ENCODE measurements at places on chromosomes 2 and 18.

DNA sequence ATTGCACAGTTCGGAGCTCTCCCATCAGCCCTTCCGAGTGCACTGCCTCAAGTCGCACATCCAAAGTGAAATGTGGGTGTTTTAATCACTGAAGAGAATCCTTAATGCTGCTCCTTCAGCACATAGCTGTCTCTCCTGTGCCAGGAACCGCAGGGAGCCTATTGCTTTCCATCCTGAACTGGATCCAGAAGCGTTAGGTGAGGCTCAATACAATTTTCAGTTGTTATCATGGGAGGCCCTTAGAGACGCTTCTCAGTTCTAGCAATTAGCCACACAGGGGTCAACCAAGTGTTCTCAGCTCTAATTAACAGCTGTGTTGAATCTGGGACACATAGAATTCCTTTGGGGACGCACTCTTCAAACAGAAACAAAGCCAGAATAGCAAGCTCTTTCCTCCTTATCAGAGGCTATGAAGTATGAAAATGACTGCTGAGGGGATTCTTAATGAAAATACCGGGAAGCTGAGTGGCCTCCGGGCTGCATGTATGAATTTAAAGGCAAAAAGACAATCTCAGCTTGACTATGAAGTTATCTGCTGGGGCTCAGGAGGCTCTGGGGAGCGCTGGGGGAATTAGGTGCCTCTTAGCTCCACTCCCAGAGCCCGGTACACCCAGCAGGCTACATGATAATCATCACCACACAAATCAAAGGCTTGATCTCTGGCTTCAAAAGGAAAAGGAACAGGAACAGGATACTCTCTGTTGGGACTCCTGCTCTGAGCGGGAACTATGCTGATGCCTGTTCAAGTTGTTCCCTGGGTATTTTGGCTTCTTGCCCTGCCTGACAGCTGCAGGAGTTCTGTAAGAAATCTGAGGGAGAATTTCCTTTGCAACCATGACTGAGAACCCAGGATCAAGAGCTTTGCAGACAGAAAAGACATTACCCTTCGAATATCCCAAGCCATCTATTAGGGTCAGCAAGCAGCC is 55.4 kb upstream of the NCOA1 start:
- DNase-seq = peak; percentile 75

GRCh38 chr18:29250259-29250658 is 1073.3 kb upstream of the CDH2 start:
- DNase-seq = no peak

- peak; percentile 51 for DNase-seq
Measured at GRCh38 chr18:58223717-58224424, 179.8 kb downstream of the NEDD4L start.

GRCh38 chr2:239882331-239882732 is 142.8 kb downstream of the NDUFA10 start:
- DNase-seq = peak; percentile 70

DNA sequence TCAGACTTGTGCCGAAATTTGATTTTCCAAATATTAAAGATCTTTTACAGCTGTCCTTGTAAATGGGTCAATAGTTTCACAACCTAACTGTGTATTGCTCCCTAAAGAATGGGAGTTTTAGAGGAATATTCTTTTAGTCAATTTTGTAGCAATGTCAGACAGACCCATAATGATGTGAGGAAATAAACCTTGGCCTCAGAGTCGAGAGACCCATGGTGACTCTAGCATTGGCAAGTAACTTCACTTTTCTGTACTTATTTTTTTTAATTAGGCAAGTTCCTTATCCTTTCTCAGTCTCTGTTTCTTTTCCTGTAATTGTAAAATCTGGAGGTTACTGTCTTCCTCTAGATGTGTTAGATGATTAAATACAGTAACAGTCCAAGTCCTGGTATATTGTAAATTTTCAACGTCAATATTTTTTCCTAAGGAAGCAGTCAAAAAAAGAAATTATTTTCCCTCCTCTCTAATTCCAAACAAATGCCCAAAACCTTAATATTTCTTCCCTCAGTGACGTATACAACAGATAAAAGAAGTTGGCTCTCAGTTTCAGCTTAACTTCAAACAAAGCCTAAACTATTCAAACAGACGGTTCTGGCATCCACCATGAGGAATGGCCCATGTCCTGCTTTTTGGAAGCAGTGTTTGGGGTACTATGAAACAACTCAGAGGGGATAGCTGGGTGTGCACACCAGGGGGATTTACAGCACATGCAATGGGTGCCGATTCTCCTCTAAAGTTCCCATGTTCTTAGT is 466.7 kb downstream of the TNS1 start:
- no peak for DNase-seq

DNA sequence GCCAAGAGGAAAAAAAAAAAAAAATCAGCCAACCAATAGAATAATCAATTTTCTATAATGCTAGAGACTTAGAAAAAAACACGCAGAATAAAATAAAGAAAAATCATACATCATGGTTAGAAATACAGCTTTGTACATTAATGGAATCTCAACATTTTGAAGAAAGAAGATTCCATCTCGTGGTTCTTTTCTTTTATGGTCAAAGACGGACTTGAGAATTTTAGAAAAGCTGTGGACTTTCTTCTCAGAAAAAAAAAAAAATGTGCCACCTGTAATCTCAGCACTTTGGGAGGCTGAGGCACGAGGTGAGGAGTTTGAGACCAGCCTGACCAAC is 41.8 kb upstream of the ATIC start:
- no peak for DNase-seq

DNA sequence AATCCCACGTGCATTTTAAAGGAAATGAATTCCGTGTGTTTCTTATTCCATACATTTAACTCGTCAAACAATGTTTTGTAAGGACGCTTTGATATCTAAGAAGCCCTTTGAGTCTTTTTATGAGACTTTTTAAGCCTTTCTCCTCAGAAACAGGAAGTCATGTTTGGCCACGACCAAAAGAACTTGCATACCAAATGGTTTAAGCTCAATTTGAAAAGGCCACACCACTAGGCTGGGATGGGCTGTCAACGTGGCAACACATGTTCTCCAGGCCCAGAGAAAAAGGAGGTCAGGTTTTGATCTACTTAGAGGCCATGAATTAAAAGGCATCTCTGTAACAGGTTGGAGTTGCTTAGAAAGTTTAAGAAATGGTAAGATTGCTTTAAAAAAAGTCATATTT is 441.8 kb downstream of the CMPK2 start:
- peak; percentile 12 for DNase-seq

DNA sequence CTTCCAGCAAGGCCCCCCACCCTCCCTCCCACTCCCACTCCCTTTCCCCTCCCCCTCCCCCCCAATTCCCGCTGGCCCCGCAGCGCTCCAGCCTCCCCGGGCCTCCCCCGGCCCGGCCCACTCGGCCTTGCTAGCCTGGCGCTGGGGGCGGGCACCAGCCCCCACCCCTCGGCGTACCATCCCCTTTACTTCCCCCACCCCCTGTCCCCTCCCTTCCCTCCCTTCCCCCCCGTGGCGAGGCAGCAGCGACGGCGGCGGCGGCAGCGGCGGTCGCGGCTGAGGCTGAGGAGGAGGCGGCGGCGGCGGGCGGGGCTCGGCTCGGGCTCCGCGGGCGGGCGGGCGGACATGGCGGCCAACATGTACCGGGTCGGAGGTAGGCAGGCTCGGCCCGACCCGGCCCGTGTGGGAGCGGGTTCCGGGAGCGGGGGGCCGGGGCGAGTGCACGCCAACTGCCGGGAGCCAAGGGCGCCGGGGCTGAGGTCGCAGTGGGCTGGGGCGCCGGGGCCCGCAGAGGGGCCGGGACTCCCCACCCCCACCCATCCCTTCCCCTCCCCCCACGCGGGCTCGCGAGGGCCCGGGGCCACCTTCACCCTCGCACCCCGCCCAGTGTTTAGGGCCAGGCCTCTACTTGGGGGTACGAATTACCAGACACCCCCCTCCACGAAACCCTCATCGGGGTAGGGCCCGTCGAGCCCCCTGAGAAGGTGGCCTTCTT is at the start of gene MTA3:
Gene MTA3 (plus strand): TSS at position 232 of the 715 bp plus-strand sequence. CDS start 114 bp downstream, at position 346.
- DNase-seq = peak; percentile 88
